Stimulated activated CD4-positive, alpha-beta T cell treated with anti-CD3 and anti-CD28 coated beads, Interleukin-12 subunit alpha, Interleukin-12 subunit beta, amount 100 ng/mL, for 48 hours (primary cell): ENCODE measurements at places on chromosomes 5 and 9.

- no peak for DNase-seq
Measured at GRCh38 chr5:27266184-27266583, 227.8 kb upstream of the CDH9 start.

GRCh38 chr5:121967187-121967586, 5.4 kb downstream of the SRFBP1 start:
- DNase-seq: no peak

DNA sequence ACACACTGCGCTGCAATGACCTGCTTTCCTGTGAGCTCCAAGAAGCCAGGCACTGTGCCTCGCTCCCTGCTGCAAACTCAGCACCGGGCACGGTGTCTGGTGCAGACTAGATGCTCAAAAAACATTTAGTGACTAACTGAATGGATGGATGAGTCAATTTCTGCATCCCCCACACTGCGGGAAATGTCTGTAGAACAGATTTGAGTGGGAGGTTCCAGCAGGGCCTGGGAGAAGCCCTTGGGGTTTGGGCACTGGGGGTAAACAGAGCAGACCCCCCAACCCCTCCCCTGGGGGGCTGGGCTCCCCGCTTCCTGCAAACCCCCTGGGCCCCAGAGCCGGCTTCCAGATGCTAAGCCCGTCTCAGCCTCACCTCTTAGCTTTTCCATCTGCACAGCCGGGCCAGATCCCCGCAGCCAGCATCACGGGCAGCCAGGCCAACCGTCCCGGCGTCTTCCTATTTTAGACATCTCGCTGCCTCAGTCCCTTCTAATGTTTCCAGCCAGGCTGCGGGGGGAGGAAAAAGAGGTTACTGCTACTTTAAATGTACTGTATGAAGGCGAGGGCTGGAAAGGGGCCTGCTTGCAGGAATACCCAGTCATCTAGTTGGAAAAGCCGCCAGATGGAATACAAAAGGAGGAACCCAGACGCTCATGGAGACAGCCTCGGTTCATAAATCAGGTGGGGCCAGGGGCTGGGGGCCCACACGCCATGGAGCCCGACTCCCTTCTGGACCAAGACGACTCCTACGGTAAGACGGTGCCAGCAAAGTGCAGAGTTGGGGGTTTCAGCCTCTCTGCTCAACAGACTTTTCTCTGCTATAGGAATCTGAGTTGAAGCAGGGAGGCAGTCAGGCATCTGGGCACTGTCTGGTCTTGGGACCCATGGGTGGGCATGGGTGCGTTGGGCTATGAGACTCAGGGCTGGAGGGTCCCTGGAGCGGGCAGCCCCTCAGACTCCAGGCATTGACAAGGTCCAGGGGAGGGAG, 67.1 kb upstream of the GGTA1 start:
- no peak for DNase-seq

DNA sequence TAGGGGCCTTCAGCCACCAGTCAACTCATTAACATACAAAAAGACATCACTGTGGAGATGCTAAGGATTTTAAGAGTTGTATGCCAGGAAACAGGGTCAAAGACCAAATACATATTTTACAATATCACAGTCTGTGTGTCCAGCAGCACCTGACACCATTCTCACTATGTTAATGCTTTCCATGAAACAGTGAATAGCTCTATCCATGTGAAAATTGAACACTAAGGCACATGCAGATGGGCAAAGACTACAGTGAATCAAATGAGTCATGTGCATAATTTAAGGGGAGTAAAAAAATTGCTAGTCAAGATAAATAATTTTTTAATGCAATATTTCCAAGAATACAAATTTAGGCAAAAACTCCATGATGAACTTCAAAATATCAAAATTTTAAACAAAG, 7.6 kb upstream of the SPATA31E1 start:
- no peak for DNase-seq

DNA sequence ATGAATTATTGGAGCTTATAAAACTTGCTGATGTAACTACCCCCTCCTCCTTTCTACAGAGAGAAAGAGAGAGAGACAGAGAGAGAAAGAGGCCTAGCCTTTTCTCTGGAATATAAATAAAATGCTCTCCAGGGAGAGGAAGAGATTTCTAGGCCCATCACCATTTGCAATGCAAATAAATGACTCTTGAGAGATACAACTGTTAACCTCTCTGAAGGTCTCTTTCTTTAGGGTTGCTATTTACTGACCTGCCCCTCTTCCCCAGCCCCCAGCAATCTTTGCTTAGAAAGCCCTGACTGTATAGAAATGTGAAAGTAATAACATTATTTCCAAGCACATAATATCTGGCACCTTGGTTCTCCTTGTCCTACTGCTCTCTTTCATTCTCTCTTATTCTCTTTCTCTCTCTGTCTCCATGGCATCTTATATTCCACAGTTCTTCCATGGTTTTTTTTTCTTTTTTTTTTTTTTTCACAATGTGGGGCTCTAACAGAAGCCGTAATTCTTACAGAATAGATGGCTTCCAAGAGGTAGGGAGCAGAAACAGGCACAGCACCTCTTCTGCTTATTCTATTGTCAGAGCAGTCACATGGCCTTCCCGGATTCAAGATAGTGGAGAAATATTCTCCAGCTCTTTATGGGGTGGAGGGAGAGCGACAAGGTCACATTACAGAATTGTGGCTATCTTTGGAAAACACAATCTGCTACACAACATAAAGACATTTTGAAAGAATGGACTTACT, 1087.9 kb upstream of the NUDT12 start:
- no peak for DNase-seq
